ENCODE measurements at places on chromosomes 5 and 9.

DNA sequence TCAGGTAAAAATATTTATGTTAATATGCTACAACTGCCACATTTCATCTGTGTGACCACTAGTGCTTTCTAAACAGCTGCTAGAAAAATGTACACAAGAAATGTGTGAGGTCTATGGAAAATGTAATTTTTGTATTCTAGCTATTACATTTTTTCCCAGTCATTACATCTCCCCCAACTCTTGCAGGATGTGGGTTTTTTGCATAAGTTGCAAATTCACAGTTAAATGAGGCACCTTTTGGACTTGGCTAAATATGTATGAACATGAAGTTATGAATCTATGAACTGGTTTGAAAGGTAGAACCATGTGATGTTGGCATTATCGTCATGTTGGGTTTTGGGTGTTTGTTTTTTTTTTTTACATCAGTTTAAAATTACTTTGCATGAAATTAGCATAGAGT is 590.4 kb upstream of the WWC1 start:
- DNase-seq: no peak

DNA sequence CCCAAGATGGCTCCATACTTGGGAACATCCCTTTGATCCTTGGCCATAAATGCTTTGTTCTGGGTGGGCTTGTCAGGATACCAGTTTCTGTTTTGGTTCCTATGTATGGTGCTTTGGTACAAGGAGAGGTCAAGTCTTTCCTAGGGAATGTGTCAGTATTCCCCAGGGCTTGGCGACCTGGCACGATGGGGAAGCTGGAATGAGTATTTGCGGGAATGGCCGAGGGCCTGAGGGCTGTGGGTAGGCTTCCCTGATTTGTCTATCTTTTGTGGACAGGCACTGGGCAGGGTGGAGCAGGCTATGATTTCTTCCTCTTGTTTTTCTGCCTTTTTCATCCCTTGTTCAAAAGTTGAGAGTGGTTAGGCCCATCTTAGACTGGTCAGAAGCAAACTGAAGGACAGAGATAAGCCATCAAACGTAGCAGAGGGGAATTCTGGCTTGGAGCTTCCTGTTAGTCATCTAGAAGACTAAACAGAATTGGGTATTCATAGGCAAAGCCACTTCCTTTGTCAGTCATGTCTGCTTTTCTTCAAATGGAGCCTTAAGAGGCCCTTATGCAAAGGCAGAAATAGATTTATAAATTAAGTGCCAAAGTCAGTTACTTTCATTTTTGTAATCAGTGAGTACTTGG is 13.7 kb downstream of the DOCK2 start:
- no peak for DNase-seq

DNA sequence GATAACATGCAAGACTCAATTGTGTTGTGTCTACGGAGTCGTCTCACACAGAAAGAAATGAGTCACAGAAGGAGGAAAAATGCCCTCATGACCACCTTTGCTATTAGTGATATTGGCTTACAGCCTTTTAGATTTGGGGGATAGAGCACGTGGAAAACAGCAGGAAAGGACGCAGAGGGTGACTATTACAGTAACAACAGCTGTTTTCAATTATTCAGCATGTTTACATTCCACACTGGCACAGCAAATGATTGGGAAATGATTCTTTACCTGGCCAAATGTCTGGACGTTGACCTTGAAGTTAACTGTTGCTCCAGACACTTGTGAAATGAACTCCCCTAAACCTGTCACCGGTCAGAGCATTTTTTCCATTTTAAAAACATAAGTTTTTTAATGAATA is 46.8 kb downstream of the APTX start:
- DNase-seq: no peak

DNA sequence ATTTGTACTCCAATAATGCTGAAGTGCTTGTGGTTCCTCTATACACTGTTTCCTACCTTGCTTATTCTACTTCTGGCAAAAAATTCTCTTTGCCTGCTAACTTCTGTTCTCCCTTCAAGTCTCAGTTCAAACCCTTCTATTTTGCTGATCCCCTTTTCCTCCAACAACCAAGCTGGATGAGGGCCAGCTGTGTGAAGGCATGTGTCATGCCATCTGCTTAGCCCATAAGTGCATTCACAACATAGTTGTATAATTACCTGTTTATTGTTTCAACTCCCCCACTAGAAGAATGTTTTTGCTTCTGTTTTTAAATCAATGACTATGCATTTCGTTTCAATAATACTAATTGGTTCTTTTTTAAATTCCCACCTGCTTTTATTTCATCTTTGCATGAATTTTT is 1951.4 kb upstream of the WWC1 start:
- no peak for DNase-seq

DNA sequence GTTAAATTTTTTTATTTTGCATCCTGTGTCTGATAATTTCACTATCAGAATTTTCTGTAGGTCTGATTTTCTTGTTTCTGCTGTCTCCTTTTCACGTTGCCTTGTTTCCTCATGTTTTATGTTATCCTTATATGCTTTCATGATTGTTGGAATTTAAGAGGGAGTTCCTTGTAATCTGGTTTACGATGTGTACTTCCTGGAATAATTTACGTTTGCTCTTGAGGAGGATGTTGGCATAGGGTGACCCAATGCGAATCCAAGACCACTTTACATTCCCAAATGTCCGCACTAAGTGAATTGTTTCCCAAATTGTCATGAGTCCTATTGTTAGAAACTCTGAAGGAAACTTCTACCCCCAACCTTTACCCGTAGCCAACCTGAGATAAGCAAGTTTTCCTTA is 80.3 kb downstream of the ADAMTSL1 start:
- DNase-seq: no peak

DNA sequence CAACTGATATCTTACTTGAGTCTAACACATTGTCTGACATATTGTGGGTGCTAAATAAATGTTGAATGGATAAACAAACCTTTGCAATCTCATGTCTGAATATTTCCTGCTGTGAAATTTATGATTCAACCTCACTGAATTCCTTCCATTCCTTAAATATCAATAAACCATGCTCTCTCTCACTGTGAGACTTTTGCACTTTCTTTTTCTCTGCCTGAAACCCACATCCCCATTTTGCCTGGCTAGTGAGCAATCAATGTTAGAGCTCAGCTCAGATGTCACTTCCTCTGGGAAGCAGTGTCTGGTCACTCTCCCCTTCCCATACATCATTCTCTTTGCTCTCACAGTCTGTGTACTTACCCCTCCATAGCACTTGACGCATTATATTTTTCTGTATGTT is 383.7 kb upstream of the TRPC7 start:
- no peak for DNase-seq

- DNase-seq: no peak
Observed at GRCh38 chr9:113399646-113400200, 1.4 kb downstream of the ALAD start.

DNA sequence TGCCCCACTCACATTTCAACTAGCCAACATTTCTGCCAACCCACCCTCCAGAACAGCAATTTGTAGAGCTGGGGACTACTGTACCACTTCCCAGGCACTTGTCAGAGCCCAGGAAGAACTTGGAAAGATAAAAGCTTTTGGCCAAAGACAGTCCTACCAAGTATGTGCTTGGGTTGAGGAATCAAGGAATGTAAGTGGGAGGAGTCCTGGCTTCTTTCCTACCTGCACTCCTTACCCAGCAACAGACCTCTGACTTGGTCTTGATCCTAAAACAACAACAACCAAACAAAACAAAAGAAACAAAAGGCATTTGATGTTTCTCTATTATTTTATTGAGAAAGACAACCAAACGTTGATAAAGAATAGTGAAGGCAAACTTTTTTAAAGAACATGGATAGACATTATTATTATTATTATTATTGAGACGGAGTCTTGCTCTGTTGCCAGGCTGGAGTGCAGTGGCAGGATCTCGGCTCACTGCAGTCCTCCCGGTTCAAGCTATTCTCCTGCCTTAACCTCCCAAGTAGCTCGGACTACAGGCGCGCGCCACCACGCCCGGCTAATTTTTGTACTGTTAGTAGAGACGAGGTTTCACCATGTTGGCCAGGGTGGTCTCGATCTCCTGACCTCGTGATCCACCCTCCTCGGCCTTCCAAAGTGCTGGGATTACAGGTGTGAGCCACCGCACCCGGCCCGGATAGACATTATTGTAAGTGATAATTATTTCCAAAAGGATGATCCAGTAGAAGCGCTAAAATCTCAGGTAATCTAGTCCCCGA is 33.5 kb downstream of the ANXA2R start:
- DNase-seq: no peak

GRCh38 chr5:129440424-129440823 is 19.7 kb upstream of the ADAMTS19 start:
- DNase-seq: no peak

- DNase-seq: no peak
Observed at GRCh38 chr9:134290603-134291451, 35.4 kb upstream of the RXRA start.

GRCh38 chr5:179267071-179267670 is 78.1 kb downstream of the ADAMTS2 start:
- DNase-seq: no peak

GRCh38 chr9:124306098-124306735 is 48.5 kb downstream of the NEK6 start:
- no peak for DNase-seq

- no peak for DNase-seq
Observed at GRCh38 chr9:13439685-13440476, 160.4 kb upstream of the MPDZ start.

- no peak for DNase-seq
Observed at GRCh38 chr5:139205124-139205523, 7.0 kb upstream of the SIL1 start.

DNA sequence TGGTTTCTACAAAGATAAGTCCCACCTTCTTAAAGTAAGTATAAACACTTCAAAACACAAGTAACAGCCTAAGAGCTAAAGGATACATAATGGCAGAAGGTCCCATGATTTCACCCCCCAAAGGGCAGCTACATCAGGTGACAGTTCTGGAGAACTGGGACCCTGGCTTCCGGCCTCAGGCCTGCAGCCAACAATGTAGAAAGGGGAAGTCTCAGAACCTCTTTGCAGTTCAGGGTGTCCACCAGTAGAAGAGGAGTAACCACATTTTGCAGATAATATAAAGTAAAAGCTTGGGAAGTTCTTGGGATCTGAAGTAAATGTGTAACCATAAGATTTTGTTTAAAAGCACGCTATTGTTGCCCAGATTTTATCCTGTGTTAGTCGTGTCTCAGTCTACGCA is 267.4 kb upstream of the VLDLR start:
- DNase-seq: no peak

DNA sequence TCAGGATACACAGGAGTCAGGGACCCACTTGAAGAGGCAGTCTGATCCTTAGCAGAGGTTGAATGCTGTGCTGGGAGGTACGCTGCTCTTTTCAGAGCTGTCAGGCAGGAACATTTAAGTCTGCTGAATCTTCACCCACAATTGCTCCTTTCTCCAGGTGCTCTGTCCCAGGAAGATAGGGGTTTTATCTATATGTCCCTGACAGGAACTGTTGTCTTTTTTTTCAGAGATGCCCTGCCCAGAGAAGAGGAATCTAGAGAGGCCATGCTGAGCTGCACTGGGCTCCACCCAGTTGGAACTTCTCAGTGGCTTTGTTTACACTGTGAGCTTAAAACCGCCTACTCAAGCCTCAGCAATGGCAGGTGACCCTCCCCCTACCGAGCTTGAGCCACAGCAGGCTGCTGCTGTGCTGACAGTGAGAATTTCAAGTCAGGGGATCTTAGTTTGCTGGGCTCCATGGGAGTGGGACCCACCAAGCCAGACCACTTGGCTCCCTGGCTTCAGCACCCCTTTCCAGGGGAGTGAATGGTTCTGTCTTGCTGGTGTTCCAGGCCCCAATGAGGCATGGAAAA is 169.0 kb downstream of the FBXL17 start:
- no peak for DNase-seq

DNA sequence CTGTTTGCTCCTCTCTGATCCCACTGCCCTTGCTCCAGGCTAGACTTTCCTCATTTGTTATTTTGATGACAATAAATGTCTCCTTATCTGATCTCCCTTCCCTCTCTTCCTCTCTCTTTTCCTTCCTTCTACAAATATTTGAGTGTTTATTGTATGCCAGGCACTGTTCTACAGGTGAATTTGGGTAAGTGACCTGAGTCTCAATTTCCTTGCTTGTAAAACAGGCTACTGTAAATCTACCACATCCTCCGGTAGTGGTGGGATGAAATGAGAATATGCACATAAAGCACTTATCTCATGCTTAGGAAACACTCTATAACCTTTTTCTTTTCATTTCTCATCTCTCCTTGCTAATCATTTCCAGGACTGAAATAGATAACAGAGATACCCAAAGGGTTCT is 86.4 kb downstream of the HMHB1 start:
- no peak for DNase-seq

- DNase-seq: no peak
Observed at GRCh38 chr5:167745868-167746267, 545.6 kb upstream of the WWC1 start.

- no peak for DNase-seq
Observed at GRCh38 chr5:76703707-76704106, 12.2 kb upstream of the F2R start.

All from T-cell (primary cell).